ENCODE measurements at places on chromosomes 3 and 15. TPM values are rescaled to one million over a fixed set of nuclear protein-coding genes. Genes with fewer than 3 reads are reported as not detected.

GRCh38 chr3:149767720-149768119 lies 15.4 kb upstream of the COMMD2 start:
- no peaks in the 10 kb centered on the region for H3K4me1 ChIP-seq
- no peaks in the 10 kb centered on the region for H3K27me3 ChIP-seq
- no peak for DNase-seq
- H3K4me3 ChIP-seq: no peak overlapping the region
- no peaks in the 10 kb centered on the region for H3K36me3 ChIP-seq
- no peak overlapping the region for H3K27ac ChIP-seq

DNA sequence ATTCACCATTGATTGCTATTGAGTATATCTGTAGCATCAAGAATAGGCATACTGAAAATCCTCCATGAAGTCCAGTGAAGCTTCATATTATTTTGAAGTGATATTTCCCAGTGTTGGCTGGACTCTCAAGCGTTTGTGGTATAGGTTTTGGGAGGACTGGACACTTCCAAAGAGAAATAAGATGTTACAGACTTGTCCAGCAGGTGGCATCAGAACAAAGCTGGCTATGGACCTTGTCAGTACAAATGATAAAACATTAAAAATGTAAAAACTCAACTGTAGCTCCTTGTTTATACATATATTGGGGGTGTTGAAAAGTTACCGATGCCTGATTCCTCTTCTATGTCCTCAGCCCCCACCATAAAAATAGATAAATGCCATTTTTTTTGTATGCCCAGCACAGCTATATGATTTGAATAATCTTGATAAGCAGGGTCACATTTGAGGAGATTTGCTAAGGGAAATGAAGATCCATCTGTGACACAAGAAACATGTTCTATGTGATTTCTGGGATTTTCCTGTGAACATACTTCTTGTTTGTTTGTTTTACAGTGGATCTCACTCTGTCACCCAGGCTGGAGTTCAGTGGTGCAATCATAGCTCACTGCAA lies 54.5 kb upstream of the GOLGA6B start:
- no peak overlapping the region for H3K27ac ChIP-seq
- no peaks in the 10 kb centered on the region for H3K4me1 ChIP-seq
- no peak overlapping the region for H3K4me3 ChIP-seq
- peak; percentile 55 for DNase-seq

DNA sequence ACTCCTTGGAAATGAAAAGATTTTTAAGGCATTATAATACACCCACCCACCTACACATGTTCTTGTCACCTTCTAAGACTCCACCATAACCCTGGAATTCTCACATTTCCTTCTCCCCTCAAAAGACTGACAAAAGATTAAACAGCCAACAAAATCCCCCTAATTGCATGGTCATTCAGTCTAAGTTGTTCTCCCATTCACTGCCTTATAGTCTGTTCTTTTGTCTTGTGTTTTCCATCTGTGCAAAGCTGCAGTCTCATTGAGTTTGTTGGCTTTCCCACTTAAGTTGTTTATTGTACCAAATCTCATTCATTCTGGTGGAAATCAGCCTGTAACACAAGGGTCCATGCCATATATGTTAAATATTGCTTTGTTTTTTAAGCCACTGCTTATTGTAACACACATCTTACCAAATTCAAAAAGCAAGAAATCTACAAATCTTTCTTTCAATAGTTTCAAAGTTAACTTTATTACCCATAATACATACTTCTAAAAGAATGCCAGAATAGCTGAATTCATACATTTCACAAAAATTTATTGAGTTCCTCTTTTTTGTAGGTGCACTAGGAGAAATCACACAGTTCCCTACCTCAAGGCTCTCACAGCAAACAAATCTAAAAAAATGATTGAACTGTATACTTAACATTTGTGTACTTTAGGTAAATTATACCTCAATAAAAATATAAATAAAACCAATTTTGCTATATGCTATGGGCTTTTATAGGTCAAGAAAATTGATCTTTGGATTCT lies 2.4 kb upstream of the RCN2 start:
- H3K4me3 ChIP-seq: no peak overlapping the region
- 0 out of 2 replicates have a peak, but pooled peaks cover 7% of the 10 kb centered on the region for H3K4me1 ChIP-seq
- H3K27me3 ChIP-seq: no peaks in the 10 kb centered on the region
- no peak for DNase-seq

- H3K36me3 ChIP-seq: no peaks in the 10 kb centered on the region
- no peaks in the 10 kb centered on the region for H3K27me3 ChIP-seq
- H3K4me1 ChIP-seq: peaks cover 29% of the 10 kb centered on the region
- DNase-seq: no peak
- H3K4me3 ChIP-seq: no peak overlapping the region
These were observed 170.6 kb upstream of the TSC22D2 start for GRCh38 chr3:150237490-150237889.

DNA sequence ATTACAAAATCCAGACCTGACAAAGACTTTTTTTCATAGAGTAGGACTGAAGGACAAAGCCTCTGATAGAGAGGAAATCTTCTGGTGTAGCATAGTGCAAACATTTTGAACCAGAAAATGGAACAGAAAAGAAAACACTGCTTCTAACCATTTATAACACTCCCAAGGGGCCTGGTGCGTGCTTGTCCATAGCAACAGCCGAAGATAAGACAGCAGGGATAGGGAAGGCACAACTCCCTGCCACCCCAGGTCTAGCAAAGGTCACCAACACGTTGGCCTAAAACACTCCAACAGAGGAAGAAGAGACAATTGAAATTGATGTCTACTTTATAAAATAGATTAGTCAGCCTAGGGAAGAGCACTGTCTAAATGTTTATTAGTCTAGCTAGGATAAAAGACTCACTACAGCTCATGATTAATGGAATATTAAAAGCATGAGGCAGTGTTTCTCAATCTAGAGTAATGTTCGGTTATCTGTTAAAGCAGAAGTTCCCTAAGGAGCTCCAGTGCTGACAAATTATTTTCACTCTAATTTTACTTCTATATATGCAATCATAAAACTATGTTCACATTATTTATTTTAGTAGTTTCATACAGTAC lies 145.2 kb downstream of the P3H2 start:
- H3K27me3 ChIP-seq: no peaks in the 10 kb centered on the region
- no peak overlapping the region for H3K4me3 ChIP-seq
- H3K36me3 ChIP-seq: no peaks in the 10 kb centered on the region
- no peaks in the 10 kb centered on the region for H3K4me1 ChIP-seq
- H3K27ac ChIP-seq: no peak overlapping the region

GRCh38 chr15:67917037-67917436 lies 77.2 kb upstream of the RNU6-1 start:
- peaks cover 9% of the 10 kb centered on the region for H3K4me1 ChIP-seq
- DNase-seq: no peak
- H3K4me3 ChIP-seq: no peak overlapping the region
- H3K27me3 ChIP-seq: no peaks in the 10 kb centered on the region
- H3K27ac ChIP-seq: no peak overlapping the region
- H3K36me3 ChIP-seq: no peaks in the 10 kb centered on the region

Gene NRG4
- polyA plus RNA-seq: not detected

Gene LYSMD2
- polyA plus RNA-seq: 14.2 TPM

Gene CSPG5
- 0.58 TPM for polyA plus RNA-seq

Gene KNG1
- not detected for polyA plus RNA-seq
